ENCODE measurements at places on chromosomes 5 and 9.
A peak's percentile ranks its signal among the peaks of the same experiment; 100 is the strongest.

DNA sequence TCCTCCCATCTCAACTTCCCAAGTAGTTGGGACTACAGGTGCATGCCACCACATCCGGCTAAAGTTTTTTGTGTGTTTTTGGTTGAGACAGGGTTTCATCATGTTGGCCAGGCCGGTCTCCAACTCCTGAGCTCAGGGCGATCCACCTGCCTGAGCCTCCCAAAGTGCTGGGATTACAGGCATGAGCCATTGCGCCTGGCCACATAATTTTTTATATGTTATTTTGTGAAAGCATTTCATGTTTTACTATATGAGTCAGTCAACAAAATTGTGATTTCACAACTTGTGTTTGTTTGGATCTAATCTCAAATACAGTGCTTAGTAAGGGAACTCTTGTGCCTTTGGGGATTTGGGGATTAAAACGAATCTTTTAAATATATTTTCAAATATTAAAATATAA, 20.0 kb upstream of the FAM120AOS start:
- DNase-seq, result no peak

GRCh38 chr5:75509956-75510355, 1.5 kb downstream of the CERT1 start:
- DNase-seq, result no peak

DNA sequence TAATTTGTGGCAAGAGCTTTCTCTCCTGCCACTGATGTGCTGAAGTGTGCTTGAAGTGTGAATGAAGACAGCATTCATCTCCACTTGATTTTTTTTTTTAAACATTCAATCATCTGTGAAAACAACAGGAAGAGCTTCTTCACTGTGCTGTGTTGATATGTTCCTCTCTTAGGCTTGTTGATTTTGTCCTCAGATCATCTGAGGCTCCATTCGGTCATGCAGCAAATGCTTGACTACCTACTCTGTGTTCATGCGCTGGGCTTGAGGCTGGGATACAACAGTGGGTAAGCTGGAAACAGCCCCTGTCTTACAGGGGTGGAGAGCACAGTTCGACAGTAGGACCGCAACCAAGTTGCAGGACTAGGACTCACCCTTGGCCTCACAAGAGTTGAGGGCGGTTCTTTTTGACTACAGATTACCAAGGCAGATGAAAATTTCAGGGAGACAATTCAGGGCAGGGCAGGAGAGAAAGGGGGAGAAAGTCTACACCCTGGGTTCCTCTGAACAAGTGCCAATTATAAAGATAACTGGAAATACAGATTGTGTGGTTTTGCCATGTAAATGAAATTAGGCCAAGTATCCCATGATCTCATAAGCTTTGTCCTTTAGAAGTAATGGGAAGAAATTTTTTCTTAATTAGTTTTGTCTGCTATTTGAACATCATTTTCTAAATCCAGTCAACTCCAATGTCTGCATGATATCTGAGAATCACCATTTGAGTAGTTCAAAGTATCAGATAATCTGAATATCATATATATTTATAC, 31.0 kb upstream of the F2R start:
- no peak for DNase-seq

GRCh38 chr5:322281-322941, 897 bp downstream of the AHRR start:
- peak; percentile 41 for DNase-seq

- peak; percentile 52 for DNase-seq
Measured at GRCh38 chr5:111224561-111225345, 569 bp downstream of the CAMK4 start.

- DNase-seq, result no peak
Measured at GRCh38 chr9:75541734-75542133, 348.7 kb upstream of the PCSK5 start.

DNA sequence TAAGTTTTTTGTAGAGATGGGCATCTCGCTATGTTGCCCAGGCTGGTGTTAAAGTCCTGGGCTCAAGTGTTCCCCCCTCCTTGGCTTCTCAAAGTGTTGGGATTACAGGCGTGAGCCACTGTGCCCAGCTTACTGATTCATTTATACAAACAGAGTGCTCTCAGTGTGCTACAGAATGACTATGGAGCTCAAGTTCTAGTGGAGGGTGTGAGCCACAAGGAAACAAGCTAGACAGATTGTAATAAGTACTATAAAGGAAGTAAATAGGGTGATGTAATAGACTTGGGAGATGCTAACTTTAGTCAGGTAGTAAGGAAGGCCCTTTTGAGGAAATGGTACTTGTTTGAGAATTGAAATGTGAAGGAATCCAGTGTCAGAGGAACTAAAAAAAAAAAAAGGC, 1.7 kb upstream of the TMEM267 start:
- DNase-seq, result no peak

DNA sequence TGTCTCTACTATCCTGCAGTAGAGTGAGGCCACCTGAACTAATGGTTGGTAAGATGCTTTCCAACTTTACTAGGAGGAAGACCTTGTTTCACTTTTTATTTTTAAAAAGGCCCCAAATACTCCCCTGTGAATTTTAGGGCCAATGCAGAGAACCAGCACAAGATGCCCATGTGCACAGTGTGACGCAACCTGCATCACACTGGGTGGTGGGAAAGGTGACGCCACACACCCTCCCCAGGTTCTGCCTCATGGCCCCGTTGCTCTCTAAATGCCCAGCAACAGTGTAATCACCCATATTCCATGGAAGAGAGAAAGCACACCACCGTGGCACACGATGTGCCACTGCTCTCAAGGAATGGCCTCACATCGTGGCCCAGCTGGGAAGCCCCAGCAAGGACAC, 6.4 kb downstream of the SURF4 start:
- no peak for DNase-seq

DNA sequence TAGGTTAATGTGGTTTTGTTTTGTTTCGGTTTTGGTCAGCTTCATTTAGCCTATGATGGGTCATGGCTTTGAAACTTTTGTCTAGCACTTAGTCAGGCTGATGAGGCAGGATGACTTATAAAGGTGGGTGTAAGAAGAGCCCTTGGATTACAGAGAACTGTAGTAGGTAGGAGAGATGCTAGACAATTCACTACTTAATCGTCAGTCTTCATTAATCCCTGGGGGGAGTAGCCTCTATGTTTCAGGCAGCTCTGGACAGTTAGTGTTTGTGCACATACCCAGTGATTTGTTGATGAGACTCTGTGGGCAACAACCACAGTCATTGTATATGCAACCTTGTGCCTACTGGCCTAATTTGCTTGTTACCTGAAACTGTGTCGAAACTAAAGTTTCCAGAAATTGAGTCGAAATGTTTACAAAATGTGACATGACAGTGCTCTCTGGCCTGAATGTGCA, 113.3 kb downstream of the MTREX start:
- no peak for DNase-seq

DNA sequence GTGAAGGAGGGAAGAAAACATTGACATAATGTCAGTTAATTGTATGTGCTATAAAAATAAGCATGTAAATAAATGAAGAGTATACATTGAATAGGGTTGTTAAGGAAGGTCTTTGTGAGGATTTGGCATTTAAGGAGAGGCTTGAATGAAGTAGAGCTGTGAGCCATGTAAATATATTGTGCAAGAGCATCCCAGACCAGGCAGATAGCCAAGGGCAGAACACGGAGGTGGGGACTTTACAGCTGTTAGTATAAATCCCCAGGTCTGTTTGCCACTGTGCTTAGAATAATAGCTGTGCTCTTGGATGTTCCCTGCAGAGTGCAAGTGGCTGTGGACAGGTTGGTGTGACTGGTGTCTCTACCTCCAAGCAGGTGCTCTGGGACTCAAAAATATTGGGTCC, 211.7 kb downstream of the LRRC70 start:
- no peak for DNase-seq

DNA sequence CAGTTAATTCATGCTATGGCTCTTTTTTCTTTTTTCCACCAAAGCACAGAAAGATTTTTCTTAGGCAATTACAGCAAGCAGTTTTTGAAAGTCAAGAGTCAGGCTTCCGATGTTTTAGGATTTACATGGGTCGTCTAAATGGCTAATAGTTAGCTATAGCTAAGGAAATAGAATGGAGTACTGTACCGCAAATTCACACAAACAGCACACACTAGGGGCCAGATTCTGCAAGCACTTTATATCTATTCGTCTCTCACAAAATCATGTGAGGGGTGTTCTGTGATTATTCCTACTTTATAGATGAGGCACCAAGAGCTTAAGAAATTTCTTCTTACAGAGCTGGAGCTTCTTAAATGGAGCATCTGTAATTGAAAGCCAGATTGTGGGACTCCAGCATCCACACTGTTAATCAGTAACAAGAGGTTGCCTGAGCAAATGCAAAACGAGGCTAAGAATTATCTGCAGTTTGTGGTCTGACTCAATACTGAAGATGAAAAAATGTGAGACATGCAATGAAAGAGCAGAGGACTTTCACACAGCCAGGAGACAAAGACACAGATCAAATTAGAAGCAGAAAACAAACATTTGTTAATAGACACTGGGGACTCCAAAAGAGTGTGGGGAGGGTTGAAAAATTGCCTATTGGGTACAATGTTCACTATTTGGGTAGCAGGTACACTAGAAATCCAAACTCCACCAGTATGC, 62.7 kb upstream of the CTXN3 start:
- DNase-seq, result no peak

DNA sequence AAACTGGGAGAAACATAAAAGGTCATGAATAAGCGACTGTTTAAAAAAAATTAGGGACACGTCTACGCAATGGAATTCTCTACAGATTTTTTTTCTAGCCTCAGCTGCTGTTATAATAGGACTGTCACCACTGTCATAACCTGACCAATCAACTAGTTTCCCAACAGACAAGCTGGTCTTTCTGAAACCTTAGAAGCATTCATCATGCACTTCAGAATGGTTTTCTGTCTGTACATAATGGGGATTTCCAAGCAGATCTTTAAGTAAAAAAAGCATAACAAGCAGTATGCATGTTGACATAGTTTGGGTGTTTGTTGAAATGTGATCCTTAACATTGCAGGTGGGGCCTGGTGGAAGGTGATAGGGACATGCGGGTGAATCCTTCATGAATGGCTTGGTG, 58.3 kb upstream of the SEMA6A start:
- no peak for DNase-seq

DNA sequence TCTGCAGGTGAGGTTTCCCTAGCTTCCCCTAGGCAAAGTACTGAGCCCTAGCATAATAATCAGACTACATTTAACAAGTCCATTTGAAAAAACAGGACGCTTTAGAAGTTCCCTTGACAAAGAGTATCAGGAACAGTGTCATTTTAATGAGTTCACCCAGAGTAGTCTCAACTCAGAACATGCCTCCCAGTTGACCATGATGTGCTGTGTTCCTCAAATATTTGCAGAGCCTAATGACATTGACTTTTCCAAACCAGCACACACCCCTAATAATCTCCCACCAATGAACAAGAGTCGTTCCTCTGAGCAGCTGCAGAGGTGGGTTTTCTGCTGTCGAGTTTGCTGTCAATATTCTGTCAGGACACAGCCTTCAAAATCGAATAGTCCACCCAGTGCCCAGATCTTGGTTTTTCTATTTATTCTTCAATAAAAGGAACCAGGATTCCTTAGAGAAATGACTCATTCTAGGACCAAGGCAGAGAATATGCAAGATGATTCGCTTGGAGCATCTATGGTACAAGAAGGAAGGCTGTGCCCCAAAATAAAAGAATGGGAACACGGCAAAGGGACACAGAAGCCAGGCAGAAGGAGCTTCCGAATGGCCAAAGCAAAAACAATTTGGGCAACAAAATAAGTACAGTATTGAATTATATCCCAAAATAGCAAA, 57.6 kb downstream of the OTULIN start:
- no peak for DNase-seq

DNA sequence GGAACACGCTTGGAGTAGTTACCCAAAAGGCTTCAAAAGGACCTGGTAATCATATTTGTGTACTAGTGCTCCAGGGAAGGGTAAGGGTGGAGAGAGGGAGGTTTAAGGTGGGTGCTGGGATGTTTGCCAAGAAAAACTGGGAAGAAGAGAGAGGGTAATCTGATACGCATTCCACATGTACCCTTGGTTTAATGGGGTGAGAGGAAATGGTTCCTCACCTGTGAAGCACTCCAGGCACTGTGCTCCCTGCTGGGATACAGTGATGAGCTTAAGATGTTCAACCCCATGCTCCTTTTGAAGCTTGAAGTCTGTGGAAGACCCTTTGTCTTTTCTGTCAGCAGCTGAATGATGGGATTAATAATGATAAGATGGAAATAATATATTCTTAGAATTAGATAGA, 98.4 kb downstream of the COX7C start:
- DNase-seq, result no peak

GRCh38 chr5:44774279-44774880, 34.4 kb upstream of the MRPS30 start:
- no peak for DNase-seq

- DNase-seq, result no peak
Measured at GRCh38 chr5:16707168-16707868, 90.5 kb upstream of the RETREG1 start.

GRCh38 chr5:17004441-17005106, 68.5 kb upstream of the MYO10 start:
- DNase-seq, result no peak

DNA sequence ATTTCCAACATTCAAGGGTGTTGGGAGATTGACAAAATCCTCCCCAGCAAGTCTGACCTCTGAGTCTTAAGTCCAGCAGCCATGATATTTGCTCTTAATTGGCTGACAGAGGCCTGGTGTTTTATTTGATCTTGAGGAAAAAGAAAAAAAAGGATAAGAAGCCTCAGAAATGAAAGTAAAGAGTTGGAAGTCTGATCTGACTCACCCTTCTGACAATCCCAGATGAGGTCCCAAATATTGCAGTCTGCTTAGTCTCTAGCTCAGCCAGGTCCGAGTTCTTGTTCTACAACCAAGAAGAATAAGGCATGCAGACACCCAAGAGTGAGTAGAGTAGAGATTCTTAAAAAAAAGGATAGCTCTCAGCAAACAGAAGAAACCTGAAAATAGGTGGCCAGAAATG, 632.5 kb upstream of the ST8SIA4 start:
- no peak for DNase-seq

DNA sequence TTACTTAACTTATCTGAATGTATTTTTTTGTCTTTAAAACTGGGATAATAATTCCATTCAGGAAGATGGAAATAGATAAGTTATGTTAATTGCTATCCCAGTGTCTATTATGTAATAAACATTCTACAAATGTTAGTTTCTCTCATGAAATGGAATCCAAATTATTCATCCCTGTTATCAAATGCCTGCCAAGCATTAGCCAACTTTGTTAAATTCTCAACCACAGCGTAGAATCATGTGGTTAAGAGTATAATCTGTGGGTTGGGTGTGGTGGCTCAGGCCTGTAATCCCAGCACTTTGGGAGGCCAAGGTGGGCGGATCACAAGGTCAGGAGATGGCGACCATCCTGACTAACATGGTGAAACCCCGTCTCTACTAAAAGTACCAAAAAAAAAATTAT, 912.9 kb upstream of the SEMA6A start:
- DNase-seq, result no peak

GRCh38 chr9:32877103-32877502, 93.8 kb downstream of the TMEM215 start:
- no peak for DNase-seq

GRCh38 chr9:73031350-73031749, 78.5 kb upstream of the ALDH1A1 start:
- DNase-seq, result no peak

- no peak for DNase-seq
Measured at GRCh38 chr5:156826150-156826549, 23.9 kb upstream of the PPP1R2B start.

GRCh38 chr9:85964526-85964925, 23.6 kb downstream of the NAA35 start:
- no peak for DNase-seq

Data from activated CD4-positive, alpha-beta T cell treated with anti-CD3 and anti-CD28 coated beads, Interleukin-2, amount 50 U/mL, for 48 hours (primary cell).